ENCODE measurements at places on chromosomes 1 and 21.

DNA sequence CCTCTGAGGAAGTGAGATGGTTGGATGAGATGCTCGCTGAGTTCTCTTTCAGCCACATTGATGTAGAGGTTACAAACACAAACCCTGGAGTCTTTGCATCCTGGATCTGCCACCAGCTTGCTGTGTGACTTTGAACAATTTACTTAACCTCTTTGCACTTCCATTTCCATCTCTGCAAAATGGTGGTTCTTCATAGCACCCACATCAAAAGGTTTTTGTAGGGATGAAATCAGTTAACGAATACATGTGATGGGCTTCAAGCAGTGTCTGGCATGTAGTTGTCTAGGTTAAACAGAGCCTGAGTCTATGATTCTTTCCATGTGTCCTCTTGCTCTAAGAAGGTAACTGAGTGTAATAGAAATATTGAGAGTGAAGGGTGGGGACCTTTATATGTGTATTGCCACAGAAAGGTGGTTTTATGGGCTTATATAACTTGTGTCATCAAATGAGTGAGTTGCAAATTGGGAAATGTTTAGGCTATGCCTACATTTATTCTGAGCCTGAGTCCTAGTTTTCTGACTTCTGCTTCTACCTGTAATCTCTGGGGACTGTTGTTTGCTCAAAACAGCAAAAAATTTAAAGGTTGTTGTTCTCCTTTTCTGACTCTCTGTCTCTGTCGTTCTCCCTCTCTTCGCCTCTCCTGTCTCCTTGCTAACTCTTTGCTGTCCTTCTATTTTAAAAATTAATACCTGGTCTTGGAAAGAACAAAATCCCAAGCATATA is 27.3 kb upstream of the LRRN2 start:
- no peak for DNase-seq

DNA sequence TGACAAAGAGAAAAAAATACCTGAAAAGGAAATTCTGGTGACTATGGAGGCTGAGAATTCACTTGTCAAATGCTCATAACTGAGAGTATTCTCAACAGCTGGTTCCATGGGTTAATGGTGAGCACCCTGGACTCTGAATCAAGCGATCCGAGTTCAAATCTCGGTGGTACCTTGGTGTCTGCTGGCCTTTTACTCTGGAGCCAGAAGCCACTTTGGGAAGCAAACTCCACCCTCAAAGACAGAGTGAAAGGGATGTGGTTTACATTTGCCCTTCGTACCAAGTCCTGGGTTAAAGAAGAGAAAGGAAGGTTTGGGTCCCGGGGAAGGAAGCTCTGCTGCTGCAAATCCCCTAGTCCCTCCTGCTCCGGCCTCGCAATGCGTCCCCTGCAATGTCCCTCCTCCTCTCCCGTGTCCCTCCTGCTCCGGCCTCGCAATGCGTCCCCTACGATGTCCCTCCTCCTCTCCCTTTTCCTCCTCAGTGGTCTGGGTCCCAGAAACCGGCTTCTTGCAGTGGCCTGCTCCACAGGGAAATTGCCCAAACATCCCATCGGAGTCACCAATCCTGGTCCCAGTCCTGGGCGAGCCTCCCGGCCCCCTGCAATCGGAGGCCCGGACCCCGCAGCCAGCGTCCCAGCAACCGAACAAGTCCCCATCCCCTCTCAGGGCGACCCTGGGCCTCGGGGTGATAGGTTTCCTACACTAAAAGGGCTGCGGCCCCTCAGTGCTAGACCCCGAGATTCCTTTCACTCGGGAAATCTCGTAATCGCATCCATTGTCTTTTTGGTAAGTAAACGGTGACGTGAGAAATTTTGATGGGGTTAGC is 129.4 kb downstream of the PPIAL4G start:
- no peak for DNase-seq

GRCh38 chr1:167756730-167757405 is 35.1 kb downstream of the MPZL1 start:
- no peak for DNase-seq

GRCh38 chr1:40392221-40392620 is 18.7 kb downstream of the SMAP2 start:
- DNase-seq = no peak

GRCh38 chr1:159900755-159901360 is 893 bp upstream of the CFAP45 start:
- DNase-seq = no peak

All from NCI-H2107 (cell line).